ENCODE measurements at places on chromosomes 12 and 14.
A peak's percentile ranks its signal among the peaks of the same experiment; 100 is the strongest.

GRCh38 chr14:71114565-71114964 is 207.3 kb downstream of the PCNX1 start:
- DNase-seq = no peak

DNA sequence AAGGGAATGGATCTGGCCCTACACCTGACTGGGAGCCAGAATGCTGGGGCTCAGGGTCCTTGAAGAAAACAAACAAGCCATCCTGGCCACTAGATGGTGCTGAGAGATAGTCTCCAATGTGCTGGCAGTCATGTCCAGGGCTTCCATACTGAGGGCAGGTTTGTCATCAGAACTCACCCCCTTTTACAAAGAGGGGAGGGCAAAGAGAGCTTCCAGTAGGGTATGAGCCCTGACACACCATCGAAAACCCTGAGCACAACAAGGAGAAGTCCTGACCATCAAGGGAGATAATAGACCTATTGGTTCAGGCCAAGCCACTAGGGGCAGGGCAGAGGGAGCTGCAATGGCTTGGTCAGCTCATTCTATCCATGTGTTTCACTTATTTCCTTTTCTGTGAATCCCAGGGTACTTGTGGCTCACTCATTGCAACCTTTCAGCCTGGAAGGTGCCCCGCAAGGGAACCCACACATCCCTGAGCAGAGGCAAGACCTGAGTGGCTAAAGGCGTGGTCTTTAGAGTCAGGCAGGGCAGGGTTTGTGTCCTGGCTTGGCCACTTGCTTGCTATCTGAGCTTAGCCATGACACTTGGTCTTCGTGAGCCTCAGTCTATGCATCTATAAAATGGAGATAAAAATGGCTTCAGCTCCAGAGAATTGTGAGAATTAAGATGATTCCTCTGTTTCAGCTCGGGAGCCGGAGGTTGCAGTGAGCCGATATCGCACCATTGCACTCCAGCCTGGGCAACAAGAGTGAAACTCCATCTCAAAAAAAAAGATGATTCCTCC is 6.2 kb upstream of the PLEKHH1 start:
- peak; percentile 51 for DNase-seq

DNA sequence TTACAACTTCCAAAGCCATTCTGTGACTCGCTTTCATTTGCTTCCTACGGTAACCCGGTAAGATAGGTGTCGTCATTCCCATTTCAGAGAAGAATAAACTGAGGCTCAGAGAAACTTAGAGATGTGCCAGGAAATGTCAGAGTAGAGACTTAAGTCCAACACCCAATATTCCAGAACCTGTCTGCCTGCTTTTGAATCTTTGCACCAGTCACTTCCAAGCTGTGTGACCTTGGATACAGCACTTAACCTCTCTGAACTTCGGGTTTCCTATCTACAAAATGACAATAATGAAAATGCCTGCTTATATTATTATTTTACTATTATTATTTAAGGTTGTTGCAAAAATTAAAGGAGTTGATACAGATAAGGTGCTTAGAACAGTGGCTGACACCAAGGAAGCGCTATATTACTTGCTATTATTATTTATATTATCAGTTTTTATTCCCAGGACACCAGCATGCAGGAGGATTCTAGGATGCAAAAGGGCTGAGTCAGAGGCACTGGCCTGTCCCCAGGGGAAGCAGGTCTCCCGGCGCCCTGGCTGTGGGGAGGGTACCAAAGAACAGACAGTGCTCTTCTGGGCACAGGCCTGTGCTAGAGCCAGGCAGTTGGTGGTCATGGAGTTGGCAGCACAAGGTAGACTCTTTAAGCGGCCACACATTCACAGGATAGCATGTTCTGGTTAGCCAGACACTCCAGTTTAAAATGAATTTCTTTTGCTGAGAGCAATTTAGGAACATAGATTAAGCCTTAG is 5.4 kb downstream of the HSPB8 start:
- no peak for DNase-seq

DNA sequence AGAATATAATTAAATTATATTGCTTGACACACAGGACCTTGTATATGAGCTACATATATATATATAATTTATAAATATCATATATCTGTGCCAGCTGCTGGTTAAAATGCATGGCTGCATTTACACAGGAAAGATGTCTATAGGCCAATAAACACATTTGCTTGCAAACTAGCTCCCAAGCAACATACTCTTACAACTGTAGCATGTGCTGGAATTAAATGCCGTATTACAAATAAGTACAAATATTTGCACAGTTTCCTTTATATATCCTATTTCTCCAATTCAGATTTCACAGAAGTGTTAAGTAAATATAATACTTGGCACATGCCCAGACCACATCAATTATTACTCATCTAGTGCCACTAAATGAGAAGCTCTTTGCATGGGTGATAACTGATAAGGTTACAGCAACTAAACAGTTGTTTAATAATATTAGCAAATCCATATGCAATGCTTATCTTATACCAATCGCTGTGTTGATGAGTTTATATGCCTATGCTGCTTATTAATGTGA is 66.7 kb upstream of the E2F7 start:
- DNase-seq = no peak

DNA sequence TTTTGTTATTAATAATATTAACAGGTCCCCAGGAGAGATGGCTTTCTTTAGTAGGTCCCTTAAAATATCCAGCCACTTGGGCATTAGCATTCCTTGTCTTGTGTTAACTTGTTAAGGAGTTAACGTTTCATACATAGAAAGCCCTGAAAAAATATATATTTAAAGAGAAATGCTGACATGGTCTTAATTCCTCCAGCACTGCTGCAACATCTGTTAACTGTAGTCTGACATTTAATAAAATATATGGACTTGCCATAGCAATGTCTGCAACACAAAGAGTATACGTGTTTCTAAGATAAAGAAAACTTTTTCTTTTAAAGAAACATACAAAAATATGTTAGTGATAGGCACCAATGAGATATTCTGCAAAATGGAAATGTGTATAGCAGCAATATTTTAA is 10.0 kb downstream of the SLC38A4 start:
- DNase-seq = no peak

- peak; percentile 71 for DNase-seq
Observed at GRCh38 chr14:99884834-99885648, 91.8 kb downstream of the EML1 start.

- no peak for DNase-seq
Observed at GRCh38 chr12:386651-387050, 2.5 kb downstream of the KDM5A start.

- DNase-seq = no peak
Observed at GRCh38 chr14:75562089-75562488, 16.3 kb upstream of the FLVCR2 start.

DNA sequence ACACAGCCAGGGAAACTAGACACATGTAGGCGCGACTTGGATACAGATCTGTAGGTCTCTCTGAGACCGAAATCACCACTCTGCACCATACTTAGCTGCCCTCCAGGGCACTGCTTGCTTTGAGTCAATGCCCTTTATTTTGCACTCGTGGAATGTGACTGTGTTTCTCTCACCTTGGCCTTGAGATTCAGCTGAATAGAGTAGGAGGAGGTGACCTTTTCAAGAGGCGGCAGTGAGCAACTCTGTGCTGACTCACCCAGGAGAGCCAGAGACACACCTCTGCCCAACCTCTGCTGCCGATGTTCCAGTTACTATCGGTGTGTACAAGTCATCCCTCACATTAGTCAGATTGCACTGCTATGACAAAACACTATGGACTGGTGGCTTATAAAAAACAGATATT is 583.4 kb downstream of the VRK1 start:
- DNase-seq = no peak

DNA sequence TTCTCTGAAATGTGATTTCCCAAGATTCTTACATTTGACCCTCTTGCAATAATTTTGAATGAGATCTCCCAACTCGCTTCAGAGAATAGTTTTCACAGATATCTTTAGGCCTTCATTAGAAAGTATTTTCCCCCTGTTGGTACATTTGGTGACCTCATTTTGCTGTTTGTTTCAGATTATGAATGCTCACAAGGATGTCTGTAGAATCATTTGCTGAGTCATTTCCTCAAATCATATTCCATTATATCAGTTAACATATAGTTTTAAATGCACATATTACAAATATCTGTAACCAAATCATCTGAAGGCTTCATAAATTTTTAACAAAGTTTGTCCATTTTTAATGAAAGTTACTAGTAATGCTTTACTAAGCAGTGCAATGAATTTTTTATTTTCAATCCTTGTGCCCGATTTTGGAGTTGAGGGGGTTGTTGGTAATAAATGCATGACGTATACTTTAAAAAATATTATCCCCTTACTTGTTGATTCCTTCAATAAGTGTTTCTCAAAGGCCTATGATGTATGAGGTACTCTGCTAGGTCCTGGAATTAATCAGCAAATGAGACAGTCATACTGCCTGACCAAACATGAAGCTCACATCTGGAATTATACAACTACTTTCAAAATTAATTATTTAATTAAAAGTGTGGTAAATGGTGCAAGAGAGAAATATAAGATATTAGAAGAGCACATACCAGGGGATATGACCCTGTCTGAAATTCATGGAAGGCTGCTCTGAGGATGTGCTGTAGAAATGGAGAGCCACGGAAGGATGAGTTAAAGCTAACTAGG is 126.9 kb upstream of the RAP1B start:
- DNase-seq = no peak

GRCh38 chr14:97179573-97179972 is 382.4 kb downstream of the VRK1 start:
- no peak for DNase-seq

DNA sequence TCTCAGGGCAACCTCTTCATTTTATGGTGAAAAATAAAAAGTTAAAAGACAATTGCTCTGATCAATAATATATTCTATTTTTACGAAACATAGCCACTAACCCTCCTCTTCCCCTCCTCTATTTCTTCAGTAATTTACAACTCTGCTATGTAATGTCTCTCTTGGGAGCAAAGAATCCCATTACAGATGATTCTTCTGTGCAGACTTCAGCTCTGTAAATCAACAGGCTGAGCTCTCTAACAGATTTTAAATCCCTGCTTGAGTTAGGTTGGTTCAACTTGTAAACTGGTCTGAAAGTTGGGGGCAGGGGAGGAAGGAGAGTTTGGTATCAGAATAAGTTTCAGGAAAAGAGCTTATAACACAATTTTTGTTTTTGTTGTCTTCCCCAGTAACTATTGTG is 151.0 kb downstream of the SLC25A21 start:
- no peak for DNase-seq

All from kidney glomerular epithelial cell (primary cell).